ENCODE measurements at places on chromosomes 4 and X. TPM values are rescaled to one million over a fixed set of nuclear protein-coding genes. Genes with fewer than 3 reads are reported as not detected.

Gene TEC
- total RNA-seq: 3.8 TPM

Gene USP17L19
- not detected for total RNA-seq

Gene CDKL5
- 2.7 TPM for total RNA-seq

- DNase-seq: peak; percentile 55
Measured at GRCh38 chr4:184548648-184549341, 74.4 kb upstream of the IRF2 start.

DNA sequence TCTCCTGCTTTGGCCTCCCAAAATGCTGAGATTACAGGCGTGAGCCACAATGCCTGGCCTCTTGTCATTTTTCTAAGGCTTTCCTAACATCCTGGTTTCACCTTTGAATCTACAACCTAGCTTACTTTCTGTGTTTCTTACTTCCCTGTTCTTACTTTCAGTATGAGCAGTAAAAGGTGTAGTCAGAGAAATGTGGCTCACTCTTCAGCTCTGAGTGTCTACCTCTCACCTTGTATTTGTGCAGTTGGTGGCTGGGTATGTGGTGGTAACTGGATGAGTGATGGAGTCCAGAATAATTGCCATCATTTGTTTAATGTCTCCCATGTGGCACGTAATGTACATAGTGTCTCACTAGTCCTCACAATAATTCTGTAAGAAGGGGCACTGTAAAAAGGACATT lies 19.1 kb upstream of the CXCL11 start:
- no peak for DNase-seq

DNA sequence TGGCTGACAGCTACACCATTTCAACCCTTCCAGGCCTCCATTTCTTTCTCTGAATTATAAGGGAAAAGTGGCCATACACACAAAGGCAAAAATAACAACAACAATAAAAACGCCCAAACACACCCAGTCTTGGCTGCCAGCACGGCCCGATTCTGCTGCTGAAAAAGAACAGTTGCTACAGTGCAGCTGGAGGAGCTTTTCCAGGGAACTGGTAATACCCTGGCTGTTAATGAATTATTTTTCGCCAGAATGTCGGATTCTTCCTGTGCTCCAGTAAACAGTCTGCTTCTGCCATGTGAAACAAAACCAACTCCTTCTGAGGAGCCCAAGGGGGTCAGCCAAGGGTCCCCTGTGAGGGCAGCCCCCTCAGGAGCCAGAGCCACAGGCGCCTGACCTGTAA lies 6.6 kb downstream of the RAI2 start:
- DNase-seq: no peak

DNA sequence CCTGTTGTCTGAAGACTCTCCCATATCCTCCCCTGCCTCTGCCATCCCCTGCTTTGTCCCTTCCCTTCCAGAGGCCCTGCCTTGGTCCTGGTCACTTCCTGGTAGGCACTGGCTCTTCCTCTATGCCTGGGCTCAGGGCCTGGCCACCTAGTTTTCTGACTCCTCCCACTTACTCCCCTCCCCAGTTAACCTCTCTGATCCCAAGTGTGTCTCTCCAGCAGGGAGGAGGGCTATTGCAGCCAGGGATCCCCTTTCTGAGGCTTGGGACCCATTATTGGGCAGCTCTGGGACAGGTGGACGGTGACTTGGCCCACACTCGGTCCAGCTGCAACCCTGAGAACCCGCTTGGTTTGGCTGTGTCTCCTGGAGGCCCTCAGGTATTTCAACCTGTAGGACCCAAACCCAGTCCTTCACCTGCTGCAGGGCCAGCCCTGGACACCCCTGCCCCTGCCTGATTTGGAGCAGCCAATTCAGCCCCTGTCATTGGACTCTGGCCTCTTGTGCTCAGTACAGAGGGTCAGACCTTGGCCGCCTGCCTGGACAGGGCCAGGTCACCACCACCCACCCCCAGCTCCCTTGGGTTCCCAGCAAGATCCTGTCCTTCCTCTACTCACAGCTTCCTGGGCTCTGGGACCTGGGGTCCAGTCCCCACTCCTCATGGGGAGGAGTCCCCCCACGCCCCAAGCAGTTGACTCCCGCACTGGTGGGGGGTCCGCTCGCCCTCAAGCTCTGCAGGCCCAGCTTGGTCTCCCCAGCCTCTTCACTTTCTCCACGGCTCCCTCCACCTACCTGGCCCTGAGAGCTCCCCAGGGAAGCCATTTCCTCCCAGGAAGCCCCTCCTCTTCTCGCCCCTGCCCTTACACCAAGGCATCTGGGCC lies 1.1 kb upstream of the SH3BP2 start:
- DNase-seq: no peak

- DNase-seq: peak; percentile 24
Measured at GRCh38 chr4:119138046-119138445, 2.4 kb downstream of the MYOZ2 start.

Data from RPMI7951 (cell line).